ENCODE measurements at places on chromosomes 12 and 14.

DNA sequence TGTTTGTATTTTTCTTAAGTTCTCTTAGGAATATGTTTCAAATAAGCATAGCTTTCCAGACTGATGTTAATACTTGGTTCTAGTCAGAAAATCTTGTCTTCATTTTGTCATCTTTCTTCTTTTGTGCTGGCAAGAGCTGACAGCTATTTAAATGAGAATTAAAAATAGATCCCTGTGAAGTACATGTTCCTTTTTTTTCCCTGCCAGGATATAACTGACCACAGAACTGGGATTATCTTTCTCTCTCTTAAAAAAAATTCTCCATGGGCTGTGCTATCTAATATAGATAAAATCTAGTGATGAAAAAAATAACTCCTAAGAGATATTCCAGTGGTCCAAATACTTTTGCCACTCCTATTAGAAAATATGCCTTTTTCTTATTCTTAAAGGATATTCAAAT is 163.4 kb downstream of the AKAP6 start:
- no peak for DNase-seq

DNA sequence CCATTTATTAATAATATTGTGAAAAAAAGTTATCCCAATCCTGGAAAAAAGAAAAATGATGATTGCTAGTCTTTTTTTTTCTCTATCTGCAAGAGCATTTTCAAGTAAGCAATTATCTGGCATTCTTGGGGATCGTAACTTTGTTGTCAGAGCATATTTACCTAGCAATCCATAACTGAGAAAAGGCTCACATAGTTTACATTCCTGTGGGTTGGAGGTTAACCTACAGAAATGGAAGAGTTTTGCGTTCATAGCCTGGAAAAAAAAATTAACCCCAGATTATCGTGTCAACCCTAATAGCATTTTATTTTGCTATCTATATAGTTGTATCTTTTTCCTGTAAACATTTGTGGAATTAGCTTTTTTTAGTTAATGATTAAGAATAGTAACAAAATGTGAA is 292.3 kb downstream of the DAD1 start:
- peak; percentile 44 for DNase-seq

DNA sequence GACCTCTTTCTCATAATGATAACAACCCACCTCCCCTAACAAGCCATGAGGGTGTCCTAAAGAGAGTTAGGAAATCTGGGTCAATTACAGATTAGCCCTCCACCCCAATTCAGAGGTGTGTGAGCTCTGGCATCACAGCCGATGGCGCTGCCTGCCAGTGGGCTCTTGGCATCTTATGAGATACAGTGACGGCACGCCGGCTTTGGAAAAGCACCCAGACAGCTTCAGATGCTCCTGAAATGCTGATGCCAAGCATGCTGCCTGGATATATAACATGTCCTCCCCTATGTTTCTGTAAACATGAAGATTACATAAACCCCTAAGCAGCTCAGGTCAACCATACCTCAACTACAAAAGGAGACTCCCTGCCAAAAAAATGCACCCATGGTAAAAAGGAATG is 152.6 kb downstream of the TTC7B start:
- no peak for DNase-seq

GRCh38 chr14:106613256-106613655 is 1086.9 kb downstream of the TMEM121 start:
- no peak for DNase-seq

- DNase-seq = no peak
These were observed 56.8 kb upstream of the CNOT2 start for GRCh38 chr12:70186436-70186835.

- no peak for DNase-seq
These were observed at the start of gene LRFN5 for GRCh38 chr14:41606532-41607303. Gene LRFN5, plus strand, starts transcription at chr14:41606876.

DNA sequence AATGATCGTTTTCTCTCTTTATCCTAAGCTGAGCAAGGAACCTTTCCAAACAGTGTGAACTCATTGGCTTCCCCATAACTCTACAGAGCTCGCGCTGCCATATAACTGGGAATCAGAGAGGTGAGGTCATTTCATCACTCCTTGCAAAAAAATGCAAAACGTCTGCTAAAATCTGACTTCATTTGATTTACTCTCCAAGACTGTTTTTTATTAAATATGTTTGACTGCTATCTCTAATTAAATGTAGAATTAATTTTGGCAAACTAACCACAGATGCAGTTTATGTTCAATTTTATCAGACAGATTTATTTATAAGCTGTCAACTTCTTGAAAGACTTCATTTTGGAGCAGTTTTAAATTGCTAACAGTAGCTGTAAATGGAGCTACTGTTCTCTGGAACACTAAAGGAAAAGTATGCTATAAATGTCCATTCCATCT is 131.6 kb upstream of the SOX5 start:
- no peak for DNase-seq

- no peak for DNase-seq
These were observed 119.1 kb downstream of the CEP83 start for GRCh38 chr12:94340573-94340972.

DNA sequence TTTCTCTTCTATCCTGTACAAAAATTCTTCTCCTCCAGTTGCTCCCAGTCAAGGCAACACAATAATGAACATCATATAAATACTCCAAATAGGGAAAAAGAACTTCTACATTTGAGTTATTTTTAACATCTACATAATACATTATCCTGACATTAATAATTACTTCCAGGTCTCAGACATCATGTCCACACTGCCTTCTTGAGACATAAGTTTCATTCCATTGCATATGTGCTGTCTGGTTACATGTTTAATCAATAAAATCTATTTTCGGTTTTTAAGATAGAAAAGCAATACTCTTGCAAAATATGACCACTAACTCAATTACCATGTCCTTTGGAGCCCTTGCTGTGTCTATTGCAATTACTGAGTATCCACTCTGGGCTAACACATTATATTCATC is 881.9 kb downstream of the GALC start:
- DNase-seq = peak; percentile 74

- no peak for DNase-seq
These were observed 85.4 kb downstream of the CHGA start for GRCh38 chr14:93008381-93008780.

DNA sequence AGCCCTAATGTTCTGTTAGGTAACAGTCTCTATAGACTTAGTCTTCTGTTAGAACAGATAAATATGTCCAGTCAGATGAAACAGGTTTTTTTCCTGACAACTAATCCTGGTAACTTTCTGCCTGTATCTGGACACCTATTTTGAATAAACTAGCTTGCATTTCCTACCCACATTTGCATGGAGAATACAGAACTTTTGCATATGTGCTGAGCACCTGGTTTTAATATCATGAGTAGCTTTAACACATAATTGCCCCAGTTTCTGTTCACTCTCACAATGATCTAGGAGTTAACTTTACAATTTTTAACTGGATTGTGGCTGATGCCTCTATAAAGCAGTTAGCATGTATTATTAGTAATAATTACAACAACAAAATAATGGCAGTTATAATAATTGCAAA is 111.7 kb downstream of the KTN1 start:
- DNase-seq = no peak

DNA sequence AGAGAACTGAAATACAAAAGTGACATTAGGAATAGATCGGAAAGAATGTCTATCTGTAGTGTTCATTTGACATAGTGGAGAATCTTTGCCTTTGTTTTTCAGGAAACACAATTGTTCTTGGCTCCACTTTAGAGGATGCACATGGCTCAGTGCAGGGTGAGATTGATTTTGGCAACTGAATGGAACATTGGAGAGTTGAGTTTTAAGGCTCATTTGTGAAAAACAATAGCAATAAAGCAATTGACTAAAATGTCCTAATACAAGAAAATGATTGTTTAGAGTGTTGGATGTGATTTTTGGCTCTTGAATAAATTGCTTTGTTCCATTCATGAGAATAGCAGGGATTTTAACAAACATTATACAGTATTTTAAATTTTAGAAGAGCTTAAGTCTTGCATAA is 116.4 kb downstream of the SLC38A1 start:
- DNase-seq = no peak

DNA sequence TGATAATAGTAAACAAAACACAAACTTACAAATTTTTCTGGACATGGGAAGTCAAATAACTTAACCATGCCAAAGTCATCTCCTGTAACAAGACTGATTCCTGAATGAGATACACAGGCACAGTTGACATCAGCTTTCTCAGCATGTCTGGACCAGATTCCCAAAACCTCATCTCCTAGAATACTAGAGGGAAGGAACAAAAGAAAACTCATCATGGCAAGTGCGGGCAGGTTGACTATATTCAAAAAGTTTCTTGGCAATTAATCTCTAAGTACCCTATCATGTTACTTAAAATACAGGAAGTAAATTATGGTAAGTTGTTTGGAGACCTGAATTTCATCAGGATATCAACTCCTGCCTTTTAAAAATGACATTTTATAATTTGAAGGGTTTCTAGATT is 53.9 kb downstream of the ZC3H14 start:
- no peak for DNase-seq

DNA sequence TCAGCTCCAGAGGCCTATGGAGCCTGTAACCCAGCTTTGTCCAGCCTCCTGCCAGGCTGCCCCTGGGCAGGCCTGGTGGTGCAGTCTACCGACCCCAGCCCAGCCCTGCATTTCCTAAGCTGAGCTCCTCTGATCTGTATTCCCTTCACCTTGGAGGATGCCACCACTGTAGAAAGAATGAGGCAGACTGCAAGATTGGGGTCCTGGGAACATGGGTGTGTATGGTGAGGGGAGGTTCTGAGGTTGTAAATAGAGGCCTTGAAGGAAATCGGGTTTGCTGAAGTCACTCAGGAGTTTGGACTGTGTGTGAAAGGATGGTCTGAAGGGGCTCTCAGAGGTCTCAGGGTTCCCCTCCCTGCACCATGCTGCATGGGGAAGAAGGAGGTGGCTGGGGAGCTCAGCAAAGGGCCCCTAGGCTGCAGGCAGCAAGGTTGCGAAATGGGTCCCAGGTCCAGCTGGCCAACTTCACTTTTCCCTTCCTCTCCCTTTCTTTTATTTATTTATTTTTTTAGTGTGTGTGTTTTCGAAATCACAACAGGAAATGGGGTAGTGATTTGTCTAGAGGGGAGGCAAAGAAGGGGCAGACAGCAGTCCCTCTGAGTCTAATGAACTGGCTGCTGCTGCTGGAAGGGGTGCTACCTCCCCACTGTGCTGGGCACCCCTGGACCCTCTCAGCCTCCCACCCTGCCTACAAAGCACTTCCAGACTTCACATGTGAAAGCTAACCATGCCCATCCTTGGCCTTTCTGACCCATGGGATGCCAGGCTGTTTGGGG is 1.2 kb upstream of the LRP1-AS start:
- DNase-seq = no peak

GRCh38 chr12:10214136-10214894 is 1.6 kb downstream of the GABARAPL1 start:
- no peak for DNase-seq

All from fibroblast of skin of left quadriceps (primary cell).